ENCODE measurements at places on chromosomes 12 and 14.

- no peak for DNase-seq
Observed at GRCh38 chr14:45650754-45651153, 397.8 kb upstream of the MIS18BP1 start.

- DNase-seq: peak; percentile 46
Observed at GRCh38 chr14:67485501-67486095, 2.9 kb downstream of the TMEM229B start.

DNA sequence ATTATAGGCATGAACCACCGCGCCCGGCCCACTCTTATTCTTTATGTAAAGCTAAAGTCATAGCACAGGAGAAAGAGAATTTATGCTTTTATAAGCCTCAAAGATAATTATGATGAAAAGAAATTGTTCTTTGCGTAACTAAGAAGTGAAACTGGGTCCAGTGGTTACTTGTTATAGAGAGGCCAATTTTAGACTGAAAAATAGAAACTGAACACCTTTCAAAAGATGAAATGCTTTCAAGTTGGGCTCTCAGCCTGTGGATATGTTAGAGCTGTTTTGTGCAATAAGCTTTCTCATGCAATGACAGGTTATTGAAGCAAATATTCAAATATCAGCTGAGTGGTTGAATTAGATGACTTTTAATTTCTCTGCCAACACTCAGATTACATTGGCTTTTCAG, 7.9 kb downstream of the TMEM253 start:
- no peak for DNase-seq

GRCh38 chr12:126219654-126220279, 1154.5 kb downstream of the AACS start:
- DNase-seq: no peak

DNA sequence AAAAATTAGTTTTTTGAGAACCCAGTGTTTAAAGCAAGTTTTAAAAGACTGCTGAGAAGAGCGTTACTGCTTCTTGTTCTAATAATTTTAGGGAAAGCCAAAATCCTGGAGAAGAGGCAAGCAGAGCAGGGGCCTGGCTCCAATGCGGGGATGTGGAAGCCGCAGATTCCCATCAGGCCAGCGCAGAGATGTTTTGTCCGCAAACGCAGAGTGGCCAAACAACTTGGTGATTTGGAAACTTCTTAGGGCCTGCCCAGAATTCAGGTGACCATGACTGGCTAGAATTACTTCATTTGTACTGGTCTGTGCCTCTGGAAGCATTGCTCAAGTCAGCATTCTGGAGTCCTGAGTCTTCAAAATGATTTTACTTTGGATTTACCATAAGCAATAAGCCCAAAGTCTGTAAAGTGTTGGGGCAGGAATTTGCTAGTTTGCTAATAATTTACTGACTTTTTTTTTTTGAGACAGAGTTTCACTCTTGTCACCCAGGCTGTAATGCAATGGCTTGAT, 208.4 kb downstream of the PPM1H start:
- DNase-seq: no peak

DNA sequence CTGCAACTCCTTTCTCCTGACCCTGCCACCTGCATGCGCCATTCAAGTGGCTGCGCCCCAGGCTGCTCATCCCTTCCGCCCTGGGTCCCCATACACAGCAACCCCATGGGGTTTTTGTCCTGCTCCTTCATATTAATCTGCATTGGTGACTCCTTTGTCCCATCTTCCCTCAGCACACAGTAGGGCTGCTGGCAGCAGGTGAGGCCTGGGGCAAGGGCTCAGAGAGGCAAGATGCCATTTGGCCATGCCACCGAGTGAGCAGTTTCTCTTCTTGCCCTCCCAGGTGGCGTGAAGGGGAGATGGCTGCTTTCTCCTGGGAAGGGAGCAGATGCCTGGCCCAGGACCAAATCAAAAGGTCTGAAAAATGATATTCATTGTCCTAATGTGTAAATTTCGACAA, 9.1 kb downstream of the RTL1 start:
- no peak for DNase-seq

GRCh38 chr12:44848703-44849085, 27.4 kb downstream of the NELL2 start:
- DNase-seq: no peak

DNA sequence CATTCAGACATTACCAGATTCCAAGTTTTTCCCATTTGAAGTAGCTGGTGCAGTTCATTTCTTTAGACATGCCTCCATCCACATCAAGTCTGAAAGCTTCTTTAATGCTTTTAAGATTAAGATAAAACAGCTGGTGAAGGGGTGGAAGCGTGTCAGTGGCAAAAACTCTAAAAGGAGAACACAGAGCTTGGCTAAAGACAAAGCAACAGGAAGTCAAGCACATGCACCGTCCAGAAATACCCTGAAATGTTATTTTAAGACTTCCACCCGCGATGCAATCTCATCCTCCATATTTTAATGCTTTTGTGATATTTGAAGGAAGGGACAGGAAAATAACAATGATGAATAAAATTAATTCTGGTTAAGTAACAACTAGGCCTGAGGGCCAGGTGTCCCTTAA, 31.8 kb downstream of the PPM1H start:
- DNase-seq: no peak

DNA sequence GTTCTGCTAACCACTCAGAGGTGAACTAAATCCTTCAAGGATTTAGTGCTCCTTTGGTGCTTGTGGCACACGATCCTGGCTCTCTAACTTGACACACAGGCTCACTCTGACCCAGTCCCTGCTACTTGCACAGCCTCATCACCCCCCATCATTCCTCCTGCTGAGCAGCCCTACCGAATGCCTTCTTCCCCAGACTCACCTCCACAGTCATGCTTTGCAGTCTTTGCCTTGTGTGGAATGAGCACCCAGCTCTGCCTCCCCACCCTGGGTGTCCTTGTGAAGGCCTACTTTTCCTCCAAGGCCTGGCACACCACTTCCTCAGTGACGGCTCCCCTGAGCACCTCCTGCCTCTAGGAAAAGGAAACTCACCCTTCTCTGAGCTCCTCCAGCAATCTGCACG, 7.9 kb upstream of the TINF2 start:
- no peak for DNase-seq

GRCh38 chr12:132279184-132279889, 50.1 kb downstream of the GALNT9 start:
- DNase-seq: peak; percentile 52

DNA sequence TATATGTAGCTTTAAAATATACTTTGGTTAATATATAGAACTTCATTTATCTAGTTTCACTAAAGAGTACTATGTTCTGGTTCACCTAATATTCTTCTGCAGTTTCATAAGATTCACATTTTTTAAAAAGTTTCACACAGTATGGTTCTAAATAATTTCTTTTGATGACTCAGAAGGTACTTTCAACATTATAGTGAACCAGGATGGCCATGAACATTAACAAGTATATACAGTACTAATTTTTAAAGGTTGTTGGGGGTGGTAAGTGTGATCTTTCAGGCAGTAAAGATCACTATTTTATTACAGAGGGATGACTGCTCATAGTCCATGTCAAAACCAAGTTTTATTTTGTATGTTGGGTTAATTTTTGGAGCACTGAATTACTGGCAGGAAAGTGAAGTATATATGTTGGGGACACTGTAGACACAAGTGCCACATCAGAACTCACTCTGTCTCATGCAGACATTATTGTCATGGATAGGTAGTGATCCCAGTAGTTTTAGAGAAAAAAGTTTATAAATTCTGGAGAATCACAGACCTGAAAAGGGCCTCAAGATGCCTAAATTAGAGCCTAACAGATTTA, 60.0 kb downstream of the DCAF5 start:
- DNase-seq: no peak

DNA sequence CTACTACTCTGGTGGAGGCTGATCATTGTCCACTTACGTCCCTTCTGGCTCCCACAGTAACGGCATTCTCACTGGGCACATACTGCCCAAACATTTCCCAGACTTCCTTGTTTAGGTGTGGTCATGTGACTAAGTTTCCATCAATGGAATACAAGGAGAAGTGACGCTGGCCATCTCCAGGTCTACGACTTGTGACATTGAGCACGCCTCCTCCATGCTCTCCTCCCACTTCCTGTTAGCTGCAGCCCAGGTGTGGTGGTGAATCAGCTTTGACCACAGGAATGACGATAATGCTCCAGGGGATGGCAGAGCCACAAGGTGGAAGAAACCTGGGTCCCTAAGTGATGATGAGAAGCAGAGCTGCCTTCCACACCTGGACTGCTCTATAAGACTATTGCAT, 6.0 kb upstream of the SLC24A4 start:
- no peak for DNase-seq

DNA sequence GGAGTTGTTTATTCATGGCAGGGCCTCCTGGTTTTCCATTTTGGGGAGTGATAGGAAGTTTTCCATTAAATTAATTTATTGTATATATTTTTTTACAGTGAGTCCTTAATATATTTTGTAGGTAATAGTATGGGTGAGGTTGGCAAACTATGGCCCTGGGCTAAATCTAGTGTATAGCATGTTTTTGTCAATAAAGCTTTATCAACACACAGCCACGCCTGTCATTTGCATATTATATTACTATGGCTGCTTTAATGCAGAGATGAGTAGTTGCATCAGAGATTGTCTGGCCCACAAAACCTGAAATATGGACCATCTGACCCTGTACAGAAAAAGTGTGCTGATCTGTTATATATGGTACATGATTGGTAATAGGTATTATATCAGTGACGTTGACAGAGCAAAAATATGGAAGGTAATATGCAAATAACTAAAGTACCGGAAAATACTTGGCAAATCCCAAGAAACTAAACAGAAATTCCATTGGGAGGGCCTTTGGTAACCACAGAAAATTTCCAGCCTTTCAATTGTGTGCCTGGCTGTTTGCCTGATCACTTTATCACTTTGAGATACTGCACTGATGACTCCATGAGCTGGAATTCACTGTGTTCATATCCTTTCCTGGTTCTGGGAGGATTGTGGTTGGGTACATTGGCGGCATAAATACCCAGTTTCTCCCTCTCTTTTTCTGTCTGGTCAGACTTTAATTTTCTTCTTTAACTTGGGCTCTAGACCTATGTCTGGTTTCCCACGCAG, 61.7 kb upstream of the RFLNA start:
- peak; percentile 97 for DNase-seq

DNA sequence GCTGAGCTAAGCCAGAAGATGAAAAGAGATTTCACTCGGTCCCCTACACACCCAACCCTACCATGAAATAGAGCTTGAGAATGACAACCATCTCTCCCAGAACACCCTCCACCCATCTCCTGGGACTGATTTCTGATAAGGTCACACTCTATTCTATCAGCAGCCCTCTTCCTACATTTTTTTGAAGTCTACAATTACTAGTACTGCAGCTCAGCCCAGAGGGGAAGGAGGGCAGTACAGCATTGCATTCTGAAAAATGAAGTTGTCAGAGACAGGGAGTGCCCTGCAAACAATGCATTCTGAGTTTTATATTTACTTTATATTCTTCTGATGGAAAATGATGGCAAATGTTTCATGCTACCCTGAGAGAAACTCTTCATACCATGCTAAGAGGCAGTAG, 318.5 kb downstream of the BCAT1 start:
- DNase-seq: no peak

GRCh38 chr12:121227294-121227693, 17.4 kb downstream of the P2RX4 start:
- no peak for DNase-seq

GRCh38 chr12:99235381-99235780, 412.2 kb upstream of the GARIN6 start:
- DNase-seq: no peak

DNA sequence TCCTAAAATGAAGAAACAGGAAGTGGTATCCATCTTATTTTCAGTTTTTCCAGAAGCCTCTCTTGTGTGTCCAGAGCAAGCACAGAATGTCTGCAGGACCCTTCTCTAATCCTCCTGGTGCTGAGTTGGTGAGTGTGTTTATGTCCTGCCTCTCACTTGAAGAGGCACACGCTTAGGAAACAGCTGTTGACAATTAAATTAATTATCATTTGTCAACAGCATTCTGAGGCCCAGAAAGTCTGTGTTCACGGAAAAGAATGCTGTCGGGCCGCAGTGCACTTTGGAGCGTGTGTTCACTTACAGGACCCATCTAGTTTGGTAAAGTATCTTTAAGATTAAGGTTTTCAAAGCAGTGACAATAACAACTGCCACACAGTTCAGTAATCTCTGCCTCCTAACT, 70.5 kb downstream of the LMNTD1 start:
- no peak for DNase-seq

DNA sequence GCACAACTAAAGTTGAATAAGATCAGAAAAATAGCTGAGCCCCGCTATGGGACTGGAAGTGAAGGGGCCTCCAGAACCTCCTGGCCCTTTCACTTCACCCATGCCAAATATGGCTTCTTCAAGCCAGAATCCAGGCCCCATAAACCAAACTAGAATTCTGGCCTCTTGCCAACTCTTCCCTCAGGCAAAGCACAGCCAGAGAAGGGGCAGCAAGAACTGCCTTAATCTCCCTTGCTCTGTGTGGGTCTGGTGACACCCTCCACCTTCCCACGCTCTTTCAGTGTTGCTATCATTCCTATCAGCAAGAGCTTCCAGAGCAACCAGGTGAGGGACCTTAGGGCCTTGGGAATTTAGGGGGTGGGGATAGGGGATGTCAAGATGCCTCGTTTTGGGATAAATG, 3.1 kb upstream of the PNMA1 start:
- no peak for DNase-seq

DNA sequence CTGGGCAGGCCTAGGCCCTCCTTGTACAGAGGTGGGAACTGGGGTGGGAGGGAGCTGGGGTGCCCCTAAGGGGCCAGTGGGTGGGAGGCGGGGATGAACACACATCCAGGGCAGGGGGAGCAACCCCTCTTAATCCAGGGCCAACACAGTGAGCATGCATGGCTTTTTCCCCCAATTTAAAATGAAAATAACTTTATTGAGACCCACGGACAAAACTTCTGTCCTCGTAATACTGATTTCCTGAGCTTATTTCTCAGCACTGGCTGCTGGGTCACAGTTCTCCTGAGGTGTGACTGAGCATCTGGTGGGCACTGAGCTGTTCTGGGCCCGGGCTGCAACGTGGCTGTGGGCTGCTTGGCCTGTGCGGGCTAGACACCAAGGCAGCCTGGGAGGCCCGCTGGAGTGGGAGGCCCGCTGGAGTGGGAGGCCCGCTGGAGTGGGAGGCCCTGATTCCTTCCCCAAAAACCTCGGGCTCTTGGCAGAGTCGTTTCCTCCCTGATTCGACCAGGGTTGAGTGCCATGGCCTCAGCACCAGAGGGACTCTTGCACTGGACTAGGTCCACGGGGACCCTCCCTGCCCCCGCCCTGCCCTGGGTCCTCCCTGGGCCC, 24.9 kb upstream of the TRAF3 start:
- DNase-seq: no peak

- no peak for DNase-seq
Observed at GRCh38 chr12:47817272-47818006, 2.3 kb downstream of the HDAC7 start.

GRCh38 chr12:124769881-124770512, 93.7 kb downstream of the SCARB1 start:
- no peak for DNase-seq
